ENCODE measurements at places on chromosomes 12 and 14.

- no peak for DNase-seq
Observed at GRCh38 chr12:5723711-5724252, 221.3 kb downstream of the ANO2 start.

DNA sequence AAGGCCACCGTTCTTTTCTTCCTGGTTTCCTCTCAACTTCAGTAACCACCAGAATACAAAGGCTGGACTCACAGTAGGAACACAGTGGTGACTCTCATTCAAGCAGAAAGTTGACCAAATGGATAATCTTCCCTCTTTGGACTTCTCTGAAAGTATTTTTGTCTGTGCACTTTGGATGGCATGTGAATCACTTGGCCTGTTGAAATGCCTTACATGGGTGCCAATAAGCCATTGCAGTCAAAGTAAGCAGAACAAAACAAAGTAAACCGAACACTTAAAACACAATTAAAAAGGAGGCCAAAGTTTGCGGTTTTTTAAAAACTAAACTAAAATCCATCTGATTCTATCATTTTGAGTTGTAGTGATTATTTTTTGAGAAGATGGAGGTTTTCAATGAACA is 370.1 kb upstream of the DDHD1 start:
- no peak for DNase-seq

- no peak for DNase-seq
Observed at GRCh38 chr14:76957224-76957891, 71.2 kb downstream of the IRF2BPL start.

- peak; percentile 80 for DNase-seq
Observed at GRCh38 chr14:20632831-20633691, 8.4 kb downstream of the OR6S1 start.

GRCh38 chr12:111386885-111387284 is 18.0 kb upstream of the PHETA1 start:
- DNase-seq = no peak

GRCh38 chr12:119419381-119419780 is 84.9 kb downstream of the CCDC60 start:
- DNase-seq = no peak

- no peak for DNase-seq
Observed at GRCh38 chr12:43112101-43112920, 439.7 kb downstream of the ADAMTS20 start.

- no peak for DNase-seq
Observed at GRCh38 chr14:86613126-86613525, 1083.2 kb downstream of the FLRT2 start.

DNA sequence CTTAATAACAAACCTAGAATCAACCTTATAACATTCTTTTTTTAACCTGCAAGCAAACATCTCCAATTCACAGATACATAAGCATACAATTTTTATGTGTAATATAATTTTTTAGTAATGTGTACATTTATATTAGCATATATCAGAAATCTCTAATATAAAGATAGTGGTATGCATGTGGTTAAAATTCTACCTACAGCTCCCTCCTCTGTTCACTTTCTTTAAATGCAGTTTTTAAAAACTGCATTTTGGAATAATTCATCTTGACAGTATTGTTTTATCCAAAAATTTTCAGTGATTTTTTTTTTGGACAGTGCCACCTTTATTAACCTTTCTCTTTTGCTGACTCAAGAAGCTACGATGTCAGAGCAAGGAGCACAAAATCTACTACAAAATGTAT is 13.2 kb upstream of the RXYLT1 start:
- DNase-seq = no peak
